ENCODE measurements at places on chromosomes 4 and X.

GRCh38 chr4:20614816-20615215 lies 85.4 kb upstream of the PACRGL start:
- no peak for DNase-seq

- DNase-seq = no peak
Measured at GRCh38 chr4:85132570-85132969, 166.1 kb upstream of the WDFY3 start.

DNA sequence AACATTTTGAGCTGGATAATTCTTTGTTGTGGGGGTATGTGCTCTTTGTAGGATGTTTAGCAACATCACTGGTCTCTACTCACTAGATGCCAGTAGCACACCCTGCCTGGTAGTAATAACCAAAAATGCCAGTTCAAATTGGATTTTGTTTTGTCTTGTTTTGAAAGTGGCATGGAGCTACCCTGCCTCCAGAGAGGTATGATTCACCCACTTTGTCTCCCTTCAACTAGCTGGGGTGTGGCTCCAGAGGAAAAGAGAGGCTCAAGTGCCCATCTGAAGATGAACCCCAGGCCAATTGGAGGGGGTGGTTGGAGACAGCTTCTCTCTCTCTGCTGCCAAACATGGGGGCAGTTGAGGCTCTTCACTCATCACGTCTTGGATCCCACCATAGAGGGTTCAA lies 34.5 kb downstream of the NIPAL1 start:
- no peak for DNase-seq

DNA sequence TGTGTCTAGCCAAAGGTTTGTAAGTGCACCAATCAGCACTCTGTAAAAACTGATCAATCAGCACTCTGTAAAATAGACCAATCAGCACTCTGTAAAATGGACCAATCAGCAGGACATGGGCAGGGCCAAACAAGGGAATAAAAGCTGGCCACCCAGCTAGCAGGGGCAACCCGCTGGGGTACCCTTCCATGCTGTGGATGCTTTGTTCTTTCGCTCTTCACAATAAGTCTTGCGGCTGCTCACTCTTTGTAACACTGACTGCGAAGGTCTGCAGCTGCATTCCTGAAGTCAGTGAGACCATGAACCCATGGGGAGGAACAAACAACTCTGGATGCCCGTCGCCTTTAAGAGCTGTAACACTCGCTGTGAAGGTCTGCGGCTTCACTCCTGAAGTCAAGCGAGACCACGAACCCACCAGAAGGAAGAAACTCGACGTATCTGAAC lies 14.3 kb downstream of the HNRNPDL start:
- DNase-seq = no peak

GRCh38 chrX:47169273-47169672 lies 24.3 kb downstream of the RBM10 start:
- no peak for DNase-seq

DNA sequence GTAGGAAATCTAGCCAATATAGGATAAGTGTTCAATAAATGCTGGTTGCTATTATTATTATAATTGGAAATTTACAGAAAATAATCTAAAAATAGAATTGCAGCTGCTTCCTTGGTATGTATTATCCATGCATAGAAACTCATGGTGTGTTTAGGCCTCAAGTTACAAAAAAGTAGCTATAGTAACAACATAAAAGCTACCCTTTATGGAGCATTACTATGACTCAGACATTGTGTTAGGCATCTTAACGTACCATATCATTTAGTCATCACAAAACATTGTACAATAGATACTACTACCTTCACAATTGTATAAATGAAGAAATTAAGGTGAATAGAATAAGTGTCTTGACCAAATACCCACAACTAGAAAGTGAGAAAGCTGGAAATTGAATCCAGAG lies 126.9 kb upstream of the NRK start:
- DNase-seq = no peak

- no peak for DNase-seq
Measured at GRCh38 chrX:41352329-41352838, 18.4 kb downstream of the DDX3X start.

DNA sequence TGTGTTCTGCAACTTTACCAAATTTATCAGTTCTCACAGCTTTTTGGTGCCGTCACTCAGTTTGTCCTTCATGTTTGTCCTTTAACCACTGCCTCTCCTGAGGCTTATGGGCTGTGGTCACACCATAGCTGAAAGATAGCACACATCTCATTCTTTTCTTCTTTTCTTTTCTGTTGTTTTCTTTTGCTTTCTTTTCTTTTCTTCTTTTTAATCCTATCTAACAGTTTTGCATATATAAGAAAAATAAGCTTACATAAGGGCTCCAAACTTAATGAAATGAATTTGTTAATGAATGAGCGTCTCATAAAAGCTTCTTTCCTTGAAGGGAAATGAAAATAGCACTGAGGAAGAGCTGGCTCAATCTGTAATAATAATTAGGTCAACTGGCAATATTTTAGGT lies 1061.2 kb downstream of the PCDH18 start:
- no peak for DNase-seq

DNA sequence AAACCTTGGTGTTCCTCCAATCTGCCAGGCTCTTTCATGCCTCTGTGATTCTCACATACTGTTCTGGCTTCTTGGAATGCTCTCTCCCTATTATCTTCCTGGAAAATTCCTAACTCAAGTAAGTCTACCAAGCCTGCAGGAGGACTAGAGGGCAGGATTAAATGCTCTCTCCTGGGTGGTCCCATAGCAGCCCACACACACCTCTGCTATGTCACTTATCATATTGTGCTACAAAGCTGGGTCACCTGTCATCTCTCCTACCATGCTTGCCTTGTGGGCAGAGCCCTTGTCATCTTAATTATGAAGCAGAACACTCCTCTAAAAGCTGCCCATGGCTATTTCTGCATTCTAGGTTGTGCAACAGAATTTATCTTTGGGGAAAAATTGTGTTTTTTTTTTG lies 344.5 kb upstream of the NOCT start:
- DNase-seq = no peak

GRCh38 chrX:42804524-42804923 lies 26.6 kb upstream of the PPP1R2C start:
- no peak for DNase-seq

DNA sequence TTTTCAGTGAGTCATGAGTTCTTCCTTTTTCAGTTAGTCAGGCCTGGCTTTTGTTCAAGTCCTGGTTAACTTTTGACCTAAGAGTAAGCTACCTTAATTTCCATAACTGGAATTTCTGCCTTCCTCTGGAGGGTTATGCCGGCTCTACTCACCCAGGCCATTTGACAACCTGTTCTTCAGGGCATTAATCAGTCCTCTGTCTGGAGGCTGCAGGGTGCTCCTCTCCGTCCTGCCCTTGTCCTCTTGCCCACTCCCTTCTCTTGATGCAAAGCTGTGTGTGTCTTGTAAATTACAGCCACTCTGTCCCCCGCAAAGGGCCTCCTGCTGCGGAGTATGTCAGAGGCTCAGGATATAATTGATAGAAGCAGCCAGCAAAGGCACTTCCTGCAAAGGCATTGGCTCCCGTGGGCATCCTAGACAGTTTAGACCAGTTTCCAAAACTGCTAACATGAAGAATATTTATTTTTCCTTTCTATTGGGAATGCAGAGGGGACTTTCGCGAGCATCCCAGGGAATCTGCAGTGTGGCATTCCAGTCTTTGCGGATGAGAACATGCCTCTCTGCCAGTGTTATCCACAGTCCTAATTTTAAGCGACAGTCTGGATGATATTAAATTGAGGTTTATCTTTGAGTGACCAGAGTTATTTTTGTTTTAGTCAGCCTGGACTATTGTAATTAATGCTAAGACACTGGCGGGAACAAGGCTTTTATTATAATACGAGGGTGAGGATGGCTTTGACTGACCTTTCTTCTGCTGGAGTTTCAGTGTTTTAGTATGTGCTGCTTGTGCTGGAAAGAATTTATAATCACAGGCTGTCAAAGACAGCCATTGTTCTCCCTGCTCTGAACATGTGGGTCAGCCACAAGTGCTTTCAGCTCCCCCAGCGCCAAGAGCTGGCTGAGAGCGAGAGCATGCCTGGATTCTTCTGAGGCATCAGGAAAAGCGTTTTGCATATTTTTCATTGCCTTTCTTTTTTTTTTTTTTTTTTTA lies 74.2 kb downstream of the LIMCH1 start:
- DNase-seq = no peak

GRCh38 chr4:122775987-122776836 lies 43.7 kb downstream of the BBS12 start:
- no peak for DNase-seq

- DNase-seq = no peak
Measured at GRCh38 chr4:60682901-60683300, 517.2 kb upstream of the ADGRL3 start.

DNA sequence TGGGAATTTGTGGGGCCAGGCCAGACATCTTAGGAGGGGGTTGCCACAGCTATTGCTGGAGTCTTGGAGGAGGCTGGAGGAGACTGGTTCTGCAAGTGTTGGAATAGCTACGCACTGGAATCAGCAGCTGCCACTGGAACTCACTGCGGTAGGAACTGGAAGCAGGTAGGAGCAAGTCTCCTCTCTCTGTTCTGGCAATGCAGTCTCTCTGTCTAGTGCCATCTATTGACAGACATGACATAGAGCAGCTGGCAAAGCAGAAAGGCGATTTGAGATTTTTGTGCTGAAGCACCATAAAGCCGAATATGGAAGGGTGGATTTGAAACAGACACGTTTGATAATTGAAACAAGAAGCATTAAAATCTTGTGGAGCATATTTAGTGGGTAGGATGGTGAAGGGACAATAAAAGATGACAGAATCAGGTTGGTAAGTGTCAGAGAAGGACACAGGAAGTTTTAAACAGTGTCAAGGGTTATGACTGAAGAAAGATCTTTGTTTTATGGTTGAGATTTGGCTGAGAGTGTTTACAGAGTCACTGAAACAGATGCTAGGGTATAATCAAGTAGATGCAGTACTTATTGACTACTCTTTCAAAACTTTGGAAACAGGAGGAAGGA lies 23.5 kb upstream of the SYNPO2 start:
- DNase-seq = peak; percentile 37

DNA sequence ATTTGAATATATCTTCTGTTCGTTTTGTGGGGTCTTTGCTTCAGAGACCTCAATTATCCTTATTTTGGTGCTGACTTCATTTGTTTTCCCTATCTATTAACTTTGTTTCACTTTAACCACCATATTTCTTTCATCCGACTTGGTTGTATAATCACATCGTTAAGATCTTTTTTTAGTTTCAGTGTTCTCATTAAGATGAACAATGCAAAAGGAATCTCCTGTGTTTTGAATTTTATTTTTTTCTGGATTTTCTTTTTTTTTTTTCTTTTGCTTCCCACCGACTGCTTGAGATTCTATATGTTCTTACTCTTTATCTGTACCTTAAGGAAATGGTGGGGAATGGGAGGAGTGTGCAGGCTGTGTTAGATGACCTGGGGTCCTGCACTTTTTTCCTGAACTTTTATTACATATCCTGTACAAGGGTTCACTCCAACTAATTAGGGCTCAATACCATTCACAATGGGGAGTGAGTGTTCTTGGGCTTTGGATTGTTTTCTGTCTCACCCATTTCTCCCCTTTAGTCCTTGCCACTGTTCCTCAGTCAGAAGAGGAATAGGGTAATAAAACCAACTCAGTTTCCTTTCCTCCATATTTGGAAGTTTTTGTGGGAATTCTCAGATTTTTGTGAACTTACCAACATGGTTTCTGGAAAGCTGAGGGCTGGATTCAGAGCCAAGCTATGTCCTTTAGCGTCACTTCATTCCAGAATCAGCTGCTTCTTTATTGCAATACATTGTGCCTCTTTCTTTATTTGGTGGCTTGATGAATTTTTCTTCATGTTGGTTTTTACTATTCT lies 43.2 kb upstream of the BMPR1B start:
- DNase-seq = no peak

- DNase-seq = no peak
Measured at GRCh38 chrX:3585719-3586118, 127.7 kb downstream of the PRKX start.

- no peak for DNase-seq
Measured at GRCh38 chr4:188915175-188915574, 775.9 kb downstream of the TRIML1 start.

DNA sequence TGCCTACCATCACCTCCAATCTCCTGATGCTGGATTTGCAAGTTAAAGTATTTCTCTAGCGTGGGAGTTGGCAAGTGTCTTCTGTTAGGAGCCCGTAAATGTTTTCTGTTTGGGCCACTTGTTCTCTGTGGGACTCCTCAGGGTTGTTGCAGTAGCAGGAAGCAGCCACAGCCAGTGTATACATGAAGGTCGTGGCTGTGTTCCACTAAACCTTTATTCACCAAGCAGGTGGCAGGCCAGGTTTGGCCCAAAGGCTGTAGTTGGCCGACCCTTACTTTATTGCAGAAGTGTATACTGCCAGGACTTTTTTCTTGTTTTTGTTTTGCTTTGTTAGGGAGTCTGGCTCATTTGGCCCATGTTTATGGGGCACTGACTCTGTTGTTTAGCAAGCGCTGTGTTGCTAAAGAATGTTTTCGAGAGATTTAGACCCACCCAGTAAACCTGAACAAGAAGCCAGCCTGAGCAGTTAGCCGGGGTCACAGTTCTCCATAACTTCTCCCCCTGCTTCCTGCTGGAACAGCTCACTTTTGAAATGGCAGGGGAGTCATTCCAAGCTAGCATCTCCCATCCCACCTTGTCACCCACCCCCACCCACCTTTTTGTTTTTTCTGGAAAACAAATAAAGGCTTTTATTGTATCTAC lies 58.8 kb downstream of the SHROOM2 start:
- no peak for DNase-seq

DNA sequence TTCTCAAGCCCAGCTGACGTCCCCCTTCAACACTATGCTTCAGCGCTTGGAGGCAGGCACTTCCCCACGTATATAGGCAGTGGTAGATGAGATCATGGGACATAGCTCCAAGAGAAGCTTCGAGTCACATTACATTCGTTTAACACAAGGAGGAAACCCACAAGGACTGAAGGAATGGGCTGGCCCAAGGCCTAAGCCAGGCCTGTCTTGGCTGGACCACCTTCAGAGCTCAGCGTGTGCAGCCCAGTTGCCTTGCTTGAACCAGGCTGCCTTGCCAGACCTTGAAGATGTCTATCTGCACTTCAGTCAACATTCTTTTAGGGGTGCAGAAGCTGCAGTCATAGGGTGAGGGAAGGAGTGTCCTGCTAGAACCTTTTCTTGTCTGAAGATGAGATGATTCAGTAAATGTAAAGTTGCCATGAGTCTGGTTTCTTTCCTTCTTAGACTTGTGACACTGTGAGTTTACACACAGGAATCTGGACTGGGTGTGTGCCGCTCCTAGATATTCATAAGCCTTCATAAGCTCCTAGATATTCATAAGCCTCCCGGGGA lies 144.1 kb upstream of the RBPJ start:
- DNase-seq = no peak

GRCh38 chrX:154125391-154126040 lies 18.5 kb upstream of the OPN1LW start:
- DNase-seq = no peak

GRCh38 chr4:184136525-184136924 lies 81.1 kb downstream of the ENPP6 start:
- no peak for DNase-seq

GRCh38 chr4:70778888-70779422 lies 57.2 kb downstream of the RUFY3 start:
- no peak for DNase-seq

DNA sequence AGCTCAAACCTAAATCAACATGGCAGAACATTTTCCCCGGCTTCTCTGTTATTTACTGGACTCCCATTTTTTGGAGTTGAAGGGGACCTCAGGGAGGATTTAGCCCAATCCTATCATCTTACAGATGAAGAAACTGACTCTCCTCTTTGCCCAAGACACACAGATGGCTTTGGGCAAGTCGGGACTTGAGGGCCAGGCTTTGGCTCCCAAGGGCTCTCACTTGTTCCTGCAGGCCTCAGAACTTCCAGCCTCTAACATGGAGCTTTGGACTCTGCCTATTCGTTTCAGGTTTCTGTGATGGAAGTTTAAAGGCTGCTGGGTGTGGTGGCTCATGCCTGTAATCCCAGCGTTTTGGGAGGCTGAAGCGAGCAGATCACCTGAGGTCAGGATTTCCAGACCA lies 59.5 kb downstream of the RHOH start:
- no peak for DNase-seq
